ENCODE measurements at places on chromosomes 2 and 18.

GRCh38 chr18:36132756-36133155 lies 3.1 kb downstream of the ELP2 start:
- no peak for DNase-seq

- no peak for DNase-seq
Observed at GRCh38 chr2:84888401-84889276, 7.8 kb upstream of the TRABD2A start.

GRCh38 chr2:64101141-64101591 lies 43.1 kb downstream of the PELI1 start:
- no peak for DNase-seq

- no peak for DNase-seq
Observed at GRCh38 chr2:46540496-46541331, 61.3 kb downstream of the TMEM247 start.

- no peak for DNase-seq
Observed at GRCh38 chr2:10305715-10306114, 3.0 kb downstream of the HPCAL1 start.

- DNase-seq: no peak
Observed at GRCh38 chr2:41717839-41718238, 330.0 kb upstream of the PKDCC start.

GRCh38 chr2:63861220-63861822 lies 19.6 kb downstream of the UGP2 start:
- DNase-seq: no peak

- DNase-seq: no peak
Observed at GRCh38 chr2:201837824-201838431, 31.6 kb downstream of the CDK15 start.

GRCh38 chr2:162887087-162887486 lies 48.5 kb upstream of the KCNH7 start:
- no peak for DNase-seq

- DNase-seq: no peak
Observed at GRCh38 chr18:59054496-59055287, 85.0 kb upstream of the SEC11C start.

DNA sequence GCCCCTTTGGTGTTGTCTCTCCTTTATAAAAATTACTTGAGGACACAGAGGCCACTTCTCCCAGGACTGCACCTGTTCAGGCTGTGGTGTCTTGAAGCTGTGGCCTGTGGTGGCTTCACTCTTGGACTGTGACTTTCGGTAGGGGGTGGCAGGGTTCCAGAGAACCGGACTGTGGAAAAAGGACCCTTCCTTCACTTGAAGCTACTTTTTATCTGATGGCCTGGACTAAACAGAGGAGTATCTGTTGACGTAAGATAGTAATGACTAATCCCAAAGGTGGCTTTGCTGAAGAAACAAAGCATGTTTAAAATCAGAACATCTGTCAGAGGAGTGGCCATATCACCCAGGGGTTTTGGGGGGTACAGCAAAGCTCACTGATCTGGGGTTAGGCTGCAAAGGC lies 60.8 kb downstream of the CENPO start:
- DNase-seq: no peak

DNA sequence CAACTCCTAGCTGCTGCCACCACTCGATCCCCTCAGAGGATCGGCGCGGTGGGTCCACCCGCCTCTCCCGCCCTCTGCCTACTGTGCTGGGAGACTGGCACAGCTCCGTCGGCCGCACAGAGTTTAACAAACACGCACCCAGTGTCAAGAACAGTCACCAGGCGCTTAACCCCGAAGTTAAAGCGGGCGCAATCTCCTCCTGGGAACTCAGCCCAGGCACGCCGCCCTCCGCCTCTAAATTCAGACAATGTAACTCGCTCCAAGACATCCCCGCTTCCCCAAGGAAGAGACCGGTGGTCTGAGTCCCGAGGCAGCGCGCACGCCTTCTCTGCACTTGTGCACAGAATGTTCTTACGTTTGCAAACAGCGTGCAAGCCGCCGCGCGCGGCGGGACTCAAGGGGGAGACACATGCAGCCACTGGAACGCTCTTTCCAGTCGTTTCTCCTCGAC lies 533 bp downstream of the CXCR4 start:
- DNase-seq: peak; percentile 56

- no peak for DNase-seq
Observed at GRCh38 chr2:33632831-33633230, 33.7 kb upstream of the FAM98A start.

- DNase-seq: no peak
Observed at GRCh38 chr2:239668042-239668441, 267.2 kb upstream of the HDAC4 start.

DNA sequence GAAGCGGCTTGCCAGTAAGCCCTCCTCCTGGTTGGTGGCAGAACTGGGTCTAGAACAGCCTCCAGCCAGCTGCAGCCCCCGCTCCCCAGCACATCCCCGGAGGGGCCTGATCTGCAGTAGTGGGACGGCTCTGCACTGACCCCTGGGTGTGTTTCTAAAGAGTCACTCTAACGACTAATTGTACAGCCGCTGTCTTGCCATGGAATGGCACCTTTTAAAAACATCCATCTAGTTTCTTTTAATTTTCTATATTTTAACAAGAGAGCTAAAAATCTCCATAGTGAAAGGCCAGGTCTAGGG lies 82.0 kb downstream of the MTCL1 start:
- DNase-seq: no peak

GRCh38 chr18:52237551-52237950 lies 102.4 kb upstream of the DCC start:
- DNase-seq: no peak

Data from activated naive CD4-positive, alpha-beta T cell (primary cell).